ENCODE measurements at places on chromosomes 3 and 15.
A peak's percentile ranks its signal among the peaks of the same experiment; 100 is the strongest.

- no peak for DNase-seq
Measured at GRCh38 chr15:41560572-41560874, 1.5 kb downstream of the TYRO3 start.

GRCh38 chr3:23806534-23807423 is 1.0 kb downstream of the UBE2E1 start:
- no peak for DNase-seq

- DNase-seq = no peak
Measured at GRCh38 chr3:16028604-16029003, 145.9 kb upstream of the GALNT15 start.

DNA sequence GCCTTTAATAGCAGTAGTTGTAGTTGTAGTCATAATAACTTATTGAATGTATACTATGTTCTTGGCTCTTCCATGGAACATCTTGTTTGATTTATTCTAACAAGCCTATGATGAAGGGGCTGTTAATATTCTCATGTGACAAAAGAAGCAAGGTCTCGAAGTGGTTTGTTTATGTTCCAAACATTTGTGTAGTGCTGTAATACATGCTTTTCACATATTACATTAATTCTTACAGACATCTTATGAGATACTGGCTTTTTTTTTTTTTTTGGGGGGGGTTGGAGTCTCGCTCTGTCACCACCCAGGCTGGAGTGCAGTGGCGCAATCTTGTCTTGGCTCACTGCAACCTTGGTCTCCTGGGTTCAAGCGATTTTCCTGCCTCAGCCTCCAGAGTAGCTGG is 252.3 kb downstream of the PTPRG start:
- no peak for DNase-seq

DNA sequence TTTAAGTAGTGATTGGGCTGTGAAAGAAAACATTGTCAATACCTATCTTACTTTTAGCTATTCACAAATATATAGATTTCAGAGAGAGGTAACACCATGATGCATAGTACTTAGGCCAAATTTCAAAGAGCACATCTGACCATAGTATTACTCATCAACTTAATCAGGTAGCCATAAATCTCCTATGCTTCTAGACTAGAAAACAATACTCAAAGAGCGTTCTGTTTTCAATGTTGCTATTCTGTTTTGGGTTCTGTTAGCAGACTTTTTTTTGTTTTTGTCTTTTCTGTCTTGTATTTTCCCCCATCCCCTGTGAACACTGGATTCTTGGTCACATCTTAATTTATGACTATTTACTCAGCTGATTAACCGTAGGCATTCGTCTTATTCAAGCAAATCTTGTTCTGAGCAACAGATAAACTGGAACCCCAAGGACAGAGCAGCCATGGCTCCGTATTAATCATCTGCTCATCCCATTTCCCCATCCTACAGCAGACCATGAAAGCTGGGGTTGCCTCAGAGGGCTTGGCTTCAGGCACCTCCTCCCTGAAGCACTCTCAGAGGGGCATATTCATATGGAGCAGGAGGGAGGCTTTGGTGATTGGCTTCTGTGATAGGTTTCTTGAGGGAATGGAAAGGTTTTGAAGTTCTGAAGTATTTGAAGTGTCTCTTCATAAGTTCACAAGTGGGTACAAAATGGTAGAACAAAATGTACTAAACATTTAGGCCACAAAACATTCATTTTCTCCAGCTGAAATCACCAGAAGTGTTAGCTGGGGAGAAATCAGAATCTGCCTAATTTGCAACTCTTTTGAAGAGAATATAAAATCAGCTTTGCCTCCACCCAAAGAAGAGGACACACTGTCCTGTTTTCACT is 105.3 kb downstream of the TNIK start:
- no peak for DNase-seq

GRCh38 chr3:144989807-144990206 is 1018.2 kb downstream of the DIPK2A start:
- no peak for DNase-seq

GRCh38 chr3:195116407-195117185 is 154.4 kb downstream of the XXYLT1 start:
- DNase-seq = no peak

- no peak for DNase-seq
Measured at GRCh38 chr3:183728204-183728603, 30.6 kb downstream of the YEATS2 start.

DNA sequence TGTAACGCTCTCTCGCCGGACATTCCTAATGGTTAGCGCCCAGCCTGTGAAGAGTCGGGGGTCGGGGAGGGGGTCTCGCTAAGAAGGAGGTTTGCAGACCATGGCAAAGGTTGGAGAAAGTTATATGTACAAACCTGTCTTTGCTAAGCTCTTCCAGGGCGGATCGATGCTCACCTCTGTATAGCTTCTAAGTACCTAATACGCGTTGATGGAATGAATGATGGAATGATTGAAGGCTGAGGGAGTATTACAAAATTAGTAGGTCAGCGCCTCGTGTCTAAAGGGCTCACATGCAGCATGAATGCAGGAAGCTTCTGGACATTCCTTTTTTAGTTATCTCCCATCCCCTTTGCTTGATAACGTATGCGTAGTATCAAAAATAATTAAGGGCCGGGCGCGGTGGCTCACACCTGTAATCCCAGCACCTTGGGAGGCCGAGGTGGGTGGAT is 305 bp upstream of the KPNA1 start:
- DNase-seq = no peak

DNA sequence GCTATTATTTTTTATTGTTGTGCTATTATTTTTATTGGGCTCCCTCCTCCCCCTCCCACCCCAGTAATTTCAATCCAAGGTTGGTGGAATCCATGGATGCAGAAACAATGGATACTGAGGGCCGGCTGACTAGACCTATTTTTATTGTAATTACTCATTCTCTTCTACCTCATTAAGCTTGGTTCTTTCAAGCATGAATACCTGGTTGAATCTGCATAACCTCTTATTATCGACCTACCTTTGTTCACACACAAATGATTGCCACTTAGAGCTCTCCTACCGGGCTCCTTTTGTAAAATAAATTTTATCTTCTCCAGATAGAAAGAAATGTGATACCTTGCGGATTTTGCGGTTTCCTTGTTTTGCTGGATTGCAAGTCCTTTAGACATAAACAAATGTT is 31.6 kb downstream of the BTD start:
- DNase-seq = no peak

- DNase-seq = no peak
Measured at GRCh38 chr15:85417276-85417675, 36.9 kb downstream of the AKAP13 start.

- no peak for DNase-seq
Measured at GRCh38 chr3:13133471-13133981, 60.3 kb upstream of the IQSEC1 start.

GRCh38 chr3:154428286-154429206 is 1.4 kb downstream of the GPR149 start:
- DNase-seq = no peak

GRCh38 chr3:32865383-32865782 is 47.6 kb downstream of the TRIM71 start:
- DNase-seq = no peak

DNA sequence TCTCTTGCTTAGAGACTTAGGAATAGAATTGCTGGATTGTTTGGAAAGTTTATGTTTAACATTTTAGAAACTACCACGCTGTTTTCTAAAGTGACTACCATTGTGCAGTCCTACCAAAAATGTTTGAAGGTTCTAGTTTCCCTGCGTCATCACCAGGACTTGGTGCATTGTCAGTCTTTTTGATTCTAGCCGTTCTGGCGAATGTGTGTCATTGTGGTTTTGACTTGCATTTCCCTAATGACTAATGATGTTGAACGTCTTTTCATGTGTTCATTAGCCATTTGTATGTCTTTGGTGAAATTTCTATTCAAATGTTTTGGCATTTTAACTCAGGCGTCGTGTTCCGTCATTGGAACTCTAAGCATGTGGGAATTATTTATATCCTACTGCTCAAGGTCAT is 58.0 kb downstream of the CHD2 start:
- DNase-seq = peak; percentile 6

- no peak for DNase-seq
Measured at GRCh38 chr3:86738684-86739083, 252.3 kb downstream of the VGLL3 start.

GRCh38 chr3:40980467-40980866 is 218.8 kb upstream of the CTNNB1 start:
- no peak for DNase-seq

DNA sequence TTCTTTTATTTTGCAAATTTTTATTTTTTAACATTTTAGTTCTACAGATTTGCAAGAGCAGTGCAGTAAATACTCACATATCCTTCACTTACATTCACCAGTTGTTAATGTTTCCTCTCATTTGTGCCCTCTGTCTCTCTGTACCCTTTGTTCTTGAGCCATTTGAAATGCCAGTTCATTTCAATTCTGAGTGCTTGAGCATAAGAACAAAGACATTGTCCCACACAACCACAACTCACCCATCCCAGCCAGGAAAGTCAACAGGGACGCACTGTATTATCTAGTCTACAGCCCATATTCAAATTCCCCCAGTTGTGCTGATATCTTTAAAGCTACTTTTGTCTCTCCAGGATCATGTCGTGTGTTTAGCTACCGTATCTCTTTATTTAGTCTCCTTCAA is 141.4 kb upstream of the SLC6A11 start:
- DNase-seq = no peak

GRCh38 chr3:49512781-49513355 is 41.4 kb upstream of the BSN start:
- DNase-seq = no peak

GRCh38 chr3:160810362-160811236 is 54.6 kb downstream of the PPM1L start:
- DNase-seq = no peak

DNA sequence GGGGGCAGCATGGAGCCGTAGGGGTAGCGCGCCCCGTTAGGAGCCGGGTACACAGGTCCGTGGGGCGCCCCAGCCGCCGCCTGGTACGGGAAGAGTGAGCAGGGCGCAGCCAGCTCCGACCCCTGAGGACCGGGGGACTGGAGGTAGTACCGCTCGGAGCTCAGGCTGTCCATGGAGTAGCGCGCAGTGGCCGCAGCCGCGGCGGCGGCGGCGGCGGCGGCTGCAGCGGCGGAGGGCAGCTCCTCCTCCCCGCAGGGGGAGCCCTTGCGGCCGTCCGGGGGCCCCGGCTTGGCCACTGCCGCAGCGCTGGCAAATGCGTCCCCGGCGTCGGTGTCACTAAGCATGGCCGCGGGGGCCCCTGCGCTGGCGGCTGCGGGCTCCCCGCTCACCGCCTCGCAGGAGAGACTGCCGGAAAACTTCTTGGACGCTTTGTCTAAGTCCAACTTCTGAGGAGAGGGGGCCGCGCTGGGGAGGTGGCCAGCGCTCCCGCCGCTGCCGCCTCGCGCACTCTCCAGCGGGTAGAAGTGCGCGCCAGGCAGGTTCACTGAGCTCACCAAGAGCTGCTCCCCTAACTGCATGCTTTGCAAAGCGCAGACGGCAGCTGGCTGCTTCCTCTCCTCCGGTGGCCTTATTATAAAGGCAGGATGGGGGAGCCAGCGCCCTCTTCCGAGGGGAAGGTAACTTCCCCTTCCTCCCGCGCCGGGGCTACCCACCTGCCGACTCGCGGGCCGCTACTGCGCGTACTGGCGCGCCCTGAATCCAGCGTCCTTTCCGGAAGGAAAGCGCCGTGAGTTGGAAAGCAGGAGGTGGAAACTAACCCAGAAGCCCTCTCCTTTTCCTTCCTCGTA is at the start of gene EOMES:
Gene EOMES (minus strand): TSS at position 607 of the 848 bp plus-strand sequence. CDS start 29 bp downstream, at position 578.
- DNase-seq = no peak

GRCh38 chr3:46948830-46949671 is 27.5 kb downstream of the CCDC12 start:
- DNase-seq = no peak

DNA sequence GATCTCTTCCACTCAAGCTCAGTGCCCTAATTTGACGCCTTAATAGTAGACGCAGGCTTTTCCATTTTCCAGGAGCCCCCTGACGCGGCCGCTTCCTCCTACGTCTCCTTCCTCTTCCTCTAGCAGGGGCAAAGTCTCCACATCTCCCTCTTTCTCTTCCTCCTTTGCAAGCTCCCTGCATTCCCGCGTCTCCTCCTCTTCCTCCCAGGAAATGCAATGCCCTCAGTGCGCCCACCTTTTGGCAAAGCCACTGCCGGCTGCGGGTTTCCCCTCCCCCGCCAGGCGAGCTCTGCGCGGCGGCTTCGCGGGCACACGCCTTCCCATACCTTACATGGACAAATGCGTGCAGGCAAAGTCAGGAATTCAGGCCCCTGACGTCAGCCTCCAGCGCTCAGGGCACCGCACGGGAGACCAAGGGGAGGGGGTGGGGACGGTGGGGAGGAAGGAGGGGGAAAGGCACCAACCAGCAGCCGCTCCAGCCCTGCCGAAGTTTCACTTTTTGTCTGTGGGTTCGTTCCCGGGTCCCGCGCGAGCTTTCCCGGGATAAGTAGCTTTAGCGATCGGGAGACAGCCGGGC is 432 bp upstream of the LPP start:
- no peak for DNase-seq

GRCh38 chr3:52238193-52238760 is 681 bp downstream of the TWF2 start:
- DNase-seq = no peak

DNA sequence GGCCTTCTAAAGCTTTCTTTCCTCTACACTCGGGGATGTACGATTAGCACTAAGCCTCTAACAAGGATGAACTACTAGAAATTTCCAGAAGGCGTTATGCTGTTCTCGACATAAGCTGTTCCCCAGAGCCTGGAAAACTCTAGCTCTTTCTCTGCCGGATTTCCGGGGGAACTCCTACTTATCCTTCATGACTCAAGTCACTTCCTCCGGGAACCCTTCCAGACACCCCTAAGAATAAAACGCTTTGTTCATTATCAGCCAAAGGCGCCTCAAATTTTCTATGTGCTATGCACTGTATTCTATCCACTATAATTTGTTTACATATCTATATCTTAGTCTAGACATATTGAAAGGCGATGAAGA is 455 bp upstream of the SNAP23 start:
- peak; percentile 13 for DNase-seq

- no peak for DNase-seq
Measured at GRCh38 chr3:22506871-22507270, 696.3 kb upstream of the UBE2E2 start.

GRCh38 chr15:77126529-77127326 is 55.8 kb upstream of the TSPAN3 start:
- DNase-seq = no peak

- DNase-seq = no peak
Measured at GRCh38 chr3:57777774-57778173, 21.7 kb downstream of the SLMAP start.
